ENCODE measurements at places on chromosomes 3 and 15. TPM values are rescaled to one million over a fixed set of nuclear protein-coding genes. Genes with fewer than 3 reads are reported as not detected.

PARP6 gene
- 32.9 TPM for total RNA-seq

DOCK3 gene
- total RNA-seq: 6.1 TPM

DNAH12 gene
- total RNA-seq: 0.07 TPM

HRH1 gene
- 16.7 TPM for total RNA-seq

C3orf22 gene
- not detected for total RNA-seq

PGBD4 gene
- total RNA-seq: 2.0 TPM

CASR gene
- 1.2 TPM for total RNA-seq

ESYT3 gene
- total RNA-seq: 15.1 TPM

PAK6 gene
- total RNA-seq: 0.98 TPM

ZNF620 gene
- total RNA-seq: 7.0 TPM

Measured in mucosa of descending colon (tissue), 3 donors.